ENCODE measurements at places on chromosomes 11 and 22.

DNA sequence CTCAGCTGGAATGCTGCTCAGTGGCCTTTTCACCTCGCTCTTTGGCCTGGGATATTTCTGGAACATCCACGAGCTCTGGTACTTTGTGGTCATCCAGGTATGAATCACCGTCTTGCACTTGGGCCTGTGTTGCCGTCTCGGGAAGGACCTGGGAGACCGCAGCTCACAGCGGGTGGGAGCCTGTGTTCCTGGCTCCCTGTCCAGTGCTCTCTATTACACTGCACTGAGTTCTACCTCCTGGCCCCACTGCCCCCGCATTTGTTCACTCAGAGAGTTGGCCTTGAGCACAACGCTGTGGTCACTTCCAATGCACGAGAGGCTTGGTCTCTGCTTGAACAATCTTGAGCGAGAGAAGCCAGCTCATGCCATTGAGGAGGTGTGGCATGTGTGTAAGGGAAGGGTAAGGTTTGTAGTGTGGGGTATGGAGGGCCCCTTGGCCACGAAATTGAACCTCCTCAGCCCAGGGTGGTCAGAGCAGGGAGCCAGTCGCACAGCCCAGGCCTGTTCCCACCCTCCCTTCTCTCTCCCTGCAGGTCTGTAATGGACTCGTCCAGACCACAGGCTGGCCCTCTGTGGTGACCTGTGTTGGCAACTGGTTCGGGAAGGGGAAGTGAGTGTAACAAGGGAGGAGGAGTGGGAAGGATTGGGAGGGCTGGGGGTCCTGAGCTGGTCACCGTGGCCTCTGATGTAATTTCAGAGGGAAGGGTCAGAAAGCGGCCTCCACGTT is 16.2 kb downstream of the SLC37A2 start:
- DNase-seq: no peak

DNA sequence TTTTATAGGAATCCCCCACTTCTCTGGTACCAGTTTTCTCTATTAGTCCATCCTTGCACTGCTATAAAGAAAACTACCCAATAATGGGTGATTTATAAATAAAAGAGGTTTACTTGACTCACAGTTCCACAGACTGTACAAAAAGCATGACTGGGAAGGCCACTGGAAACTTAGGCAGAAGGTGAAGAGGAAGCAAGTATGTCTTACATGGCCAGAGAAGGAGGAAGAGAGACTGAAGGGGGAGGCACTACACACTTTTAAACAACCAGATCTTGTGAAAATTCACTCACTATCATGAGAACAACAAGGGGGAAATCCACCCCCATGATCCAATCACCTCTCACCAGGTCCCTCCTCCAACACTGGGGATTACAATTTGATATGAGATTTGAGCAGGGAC is 68.9 kb upstream of the GNAZ start:
- DNase-seq: no peak

DNA sequence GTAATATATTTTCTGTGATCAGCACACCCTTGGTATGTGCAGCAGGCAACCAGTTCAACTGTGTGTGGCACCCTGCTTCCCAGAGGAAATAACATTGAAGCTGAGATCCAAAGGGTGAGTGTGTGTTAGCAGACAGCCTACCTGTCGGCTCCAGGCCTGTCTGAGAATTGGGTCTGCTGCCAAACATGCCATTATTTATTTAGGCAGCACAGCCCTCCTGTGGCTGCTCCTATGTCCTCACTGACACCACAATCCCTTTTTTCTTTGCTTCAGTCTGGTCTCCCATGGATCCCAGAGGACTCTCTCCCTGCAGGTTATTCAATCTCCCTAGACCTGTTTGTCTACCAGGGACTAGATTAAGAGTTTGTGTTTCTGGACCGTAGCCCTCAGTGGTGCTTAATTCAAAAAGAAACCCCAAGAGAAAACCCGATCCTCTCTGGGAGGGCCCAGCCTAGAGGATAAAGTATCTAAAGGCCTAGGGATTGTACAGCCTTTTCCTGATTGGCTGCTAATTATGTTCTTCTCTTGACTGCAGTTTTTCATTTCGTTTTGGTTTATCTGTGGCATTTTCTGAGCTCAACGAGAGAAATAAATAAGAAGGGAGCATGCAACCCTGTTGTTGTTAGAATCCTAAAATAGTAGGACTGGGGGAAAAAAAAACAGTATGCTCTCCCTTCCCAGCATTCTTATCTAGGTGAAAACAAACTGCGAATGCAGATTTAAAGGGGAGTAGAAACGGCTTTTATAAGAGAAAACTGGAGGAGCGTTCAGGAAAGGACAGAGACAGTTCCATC is 24.1 kb downstream of the KCNE3 start:
- DNase-seq: no peak

- DNase-seq: no peak
Measured at GRCh38 chr11:31641477-31642062, 132.0 kb downstream of the ELP4 start.

GRCh38 chr22:39311592-39312400 is 7.6 kb downstream of the RPL3 start:
- DNase-seq: no peak

GRCh38 chr11:64256300-64256699 is 5.0 kb downstream of the PLCB3 start:
- DNase-seq: no peak
